ENCODE measurements at places on chromosomes 12 and 14.

DNA sequence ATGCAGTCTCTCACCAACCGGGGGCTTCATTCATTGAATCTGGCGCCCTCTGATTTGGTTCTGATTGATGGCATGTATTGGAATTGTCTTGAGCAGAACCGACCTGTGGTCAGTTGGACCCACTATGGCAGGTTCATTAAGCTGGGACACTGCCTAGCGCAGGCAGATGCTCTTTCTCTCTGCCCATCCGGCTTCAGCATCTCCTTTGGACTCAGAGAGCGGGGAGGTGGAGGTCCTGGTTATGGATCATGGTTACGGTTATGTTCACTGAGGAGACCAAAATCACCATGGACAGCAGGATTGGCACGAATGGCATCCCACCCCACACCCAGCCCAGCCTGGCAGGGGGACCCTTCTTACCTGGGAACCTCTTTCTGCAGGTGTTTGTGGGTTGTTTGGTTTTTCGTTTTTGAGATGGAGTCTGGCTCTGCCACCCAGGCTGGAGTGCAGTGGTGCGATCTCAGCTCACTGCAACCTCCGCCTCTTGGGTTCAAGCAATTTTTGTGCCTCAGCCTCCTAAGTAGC is 16.4 kb upstream of the BCL7A start:
- DNase-seq = no peak

DNA sequence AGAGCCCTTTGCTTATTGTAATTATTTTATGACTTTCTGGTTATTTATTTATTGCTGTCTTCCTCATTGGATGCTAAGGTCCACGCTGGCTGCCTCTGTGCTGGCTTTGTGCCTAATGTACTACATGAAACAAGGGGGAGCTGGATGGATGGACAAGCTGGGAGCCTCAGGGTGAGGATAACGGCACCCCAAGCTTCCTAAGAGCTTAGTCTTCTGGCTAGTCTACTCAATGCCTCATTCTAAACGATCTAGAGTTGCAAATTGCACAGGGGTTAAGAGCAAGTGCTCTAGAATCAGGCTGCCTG is 172.0 kb downstream of the CHST11 start:
- DNase-seq = no peak

- no peak for DNase-seq
Measured at GRCh38 chr14:87615047-87615446, 377.9 kb downstream of the GALC start.

- no peak for DNase-seq
Measured at GRCh38 chr12:90167518-90168208, 459.0 kb upstream of the ATP2B1 start.

GRCh38 chr14:24273422-24273998 is 2.1 kb upstream of the RABGGTA start:
- DNase-seq = no peak

DNA sequence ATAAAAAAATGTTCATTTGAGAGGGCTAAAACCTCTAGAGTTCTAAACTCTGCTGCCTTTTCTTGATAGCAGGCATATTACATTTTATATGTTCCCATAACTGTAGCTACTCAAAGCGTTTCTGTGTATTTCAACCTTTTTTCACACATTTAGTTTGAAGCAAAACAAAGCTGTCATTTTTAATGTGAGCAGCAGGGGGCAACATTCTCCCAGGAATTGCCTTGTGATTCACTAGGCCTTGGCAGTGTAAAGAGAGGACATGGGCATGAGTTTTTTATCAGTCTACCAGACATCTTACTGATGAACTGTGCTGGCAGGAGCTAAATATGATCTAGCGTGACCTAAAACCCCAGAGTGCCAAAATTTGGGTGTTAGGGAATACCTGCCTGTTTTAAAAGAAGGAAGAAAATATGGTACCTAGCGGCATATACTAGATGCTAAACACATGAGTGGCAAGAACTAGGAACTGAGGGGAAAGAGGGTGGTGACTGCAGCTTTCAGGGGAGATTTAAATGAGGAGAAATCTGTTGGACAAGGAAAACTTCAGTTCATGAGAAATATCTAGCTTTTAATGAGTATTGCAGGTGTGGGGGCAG is 65.3 kb downstream of the IFT43 start:
- peak; percentile 79 for DNase-seq

- DNase-seq = no peak
Measured at GRCh38 chr12:4292341-4293073, 18.9 kb downstream of the CCND2 start.

GRCh38 chr12:56202838-56203237 is 13.6 kb upstream of the SMARCC2 start:
- DNase-seq = no peak

GRCh38 chr14:79175671-79176070 is 1005.5 kb downstream of the NRXN3 start:
- DNase-seq = peak; percentile 4

DNA sequence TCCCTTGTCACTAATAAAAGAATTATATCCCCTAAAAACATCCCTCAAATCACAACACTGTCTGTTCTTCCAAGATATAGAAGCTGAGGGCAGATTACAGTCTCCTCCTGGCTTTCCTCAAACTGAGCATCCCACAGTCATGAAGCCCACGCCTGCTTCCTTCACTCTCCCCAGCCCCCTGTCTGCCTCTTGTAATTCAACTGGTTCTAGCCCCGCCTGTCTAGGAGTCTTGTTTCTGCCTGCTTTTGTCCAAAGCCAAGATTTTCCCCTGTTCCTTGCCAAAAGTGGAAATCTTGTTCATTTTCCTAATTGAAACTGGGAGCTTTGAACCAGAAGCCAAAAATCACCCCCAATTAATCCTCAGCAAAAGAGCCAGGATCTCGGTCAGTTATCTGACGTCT is 35.9 kb upstream of the PWP1 start:
- peak; percentile 59 for DNase-seq

GRCh38 chr12:75533239-75533638 is 21.8 kb upstream of the KRR1 start:
- no peak for DNase-seq

DNA sequence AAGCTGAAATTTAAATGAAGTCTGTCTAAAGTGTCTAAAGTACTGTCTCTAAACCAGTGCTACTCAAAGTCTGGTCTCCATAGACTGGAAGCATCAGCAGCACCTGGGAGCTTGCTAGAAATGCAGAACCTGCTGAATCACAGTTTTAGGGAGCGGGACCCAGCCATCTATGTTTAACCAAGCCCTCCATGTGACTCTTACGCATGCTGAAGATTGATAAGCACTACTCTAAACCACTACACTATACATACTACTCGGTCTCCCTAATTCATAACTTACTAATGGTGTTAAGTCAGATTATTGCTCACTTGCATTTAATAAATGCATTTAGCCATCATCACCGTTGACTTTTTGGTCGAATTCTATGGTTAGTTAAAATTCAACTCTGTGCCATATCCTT is 88.8 kb downstream of the SLC25A21 start:
- no peak for DNase-seq

DNA sequence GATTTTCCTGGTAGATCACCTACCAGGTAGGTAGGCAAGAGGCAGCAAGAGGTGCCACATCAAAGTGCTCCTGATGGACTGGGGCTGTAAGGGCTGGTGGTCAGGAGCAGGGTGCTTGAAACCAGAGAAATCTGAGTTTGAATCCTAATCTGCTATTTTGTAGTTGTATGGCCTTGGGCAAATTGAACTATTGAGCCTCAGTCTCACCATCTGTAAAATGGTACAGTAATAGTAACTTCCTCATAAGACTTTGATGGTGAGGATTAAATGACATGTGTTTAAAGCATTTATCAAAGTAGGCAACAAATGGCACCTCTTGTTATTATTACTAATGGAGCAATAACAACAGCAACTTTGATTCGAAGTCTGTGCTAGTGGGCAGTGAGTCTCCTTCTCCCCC is 32.0 kb downstream of the JDP2 start:
- DNase-seq = no peak

DNA sequence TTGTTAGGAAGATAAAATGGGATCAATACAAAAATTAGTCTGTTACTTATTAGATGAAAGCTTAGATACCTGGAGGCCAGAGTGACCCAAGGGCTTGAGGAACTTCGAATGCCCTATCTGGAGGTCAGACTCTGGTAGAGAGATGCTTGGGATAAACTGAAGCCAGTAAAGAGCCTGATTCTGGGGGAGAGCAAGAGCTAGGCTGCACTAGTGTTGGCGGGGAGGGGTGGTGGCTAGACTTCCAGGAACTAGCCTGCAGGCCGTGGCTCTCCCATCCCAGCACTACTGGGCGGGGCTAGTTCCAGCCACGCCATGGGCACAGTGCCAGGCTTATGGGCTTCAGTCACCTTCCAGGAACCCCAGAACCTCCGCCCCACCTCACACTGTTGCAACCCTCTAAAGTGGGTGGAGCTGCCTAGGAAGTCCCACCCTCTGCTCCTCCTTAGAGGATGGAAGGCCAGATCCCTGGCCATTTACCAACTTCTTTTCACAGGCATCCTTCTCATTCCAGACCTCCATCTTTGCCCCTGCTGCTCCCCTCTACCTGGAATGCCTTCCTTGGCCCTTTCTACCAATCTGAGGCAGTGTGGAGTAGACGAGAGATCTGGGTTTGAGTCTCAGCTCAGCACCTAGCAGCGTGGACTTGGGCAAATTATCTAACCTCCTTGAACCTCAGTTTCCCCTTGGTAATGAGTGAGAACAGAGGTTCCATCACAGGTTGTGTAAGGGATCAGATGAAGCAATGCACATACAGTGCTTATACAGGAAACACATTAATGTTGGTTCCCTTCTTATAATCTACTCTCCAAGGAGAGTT is 6.3 kb upstream of the NFE2 start:
- DNase-seq = peak; percentile 79

DNA sequence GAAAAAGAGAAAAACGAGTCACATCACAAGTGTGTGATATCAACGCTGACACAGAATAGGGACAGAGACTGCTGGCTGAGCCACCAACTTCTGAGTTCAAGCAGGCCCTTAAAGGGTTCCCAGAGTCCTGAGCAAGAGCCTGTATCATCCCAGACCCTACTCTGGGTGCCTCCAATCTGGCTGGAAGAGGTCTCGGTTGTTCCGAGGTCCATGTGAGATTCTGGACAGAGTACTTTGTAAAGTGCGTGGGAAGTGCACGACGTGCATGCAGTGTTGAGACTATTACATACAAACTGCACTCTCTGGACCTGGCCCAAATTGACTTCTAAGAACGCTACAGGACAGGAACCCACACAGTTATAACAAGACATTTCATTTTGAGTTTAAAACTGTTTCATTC is 40.6 kb downstream of the MOK start:
- DNase-seq = no peak

DNA sequence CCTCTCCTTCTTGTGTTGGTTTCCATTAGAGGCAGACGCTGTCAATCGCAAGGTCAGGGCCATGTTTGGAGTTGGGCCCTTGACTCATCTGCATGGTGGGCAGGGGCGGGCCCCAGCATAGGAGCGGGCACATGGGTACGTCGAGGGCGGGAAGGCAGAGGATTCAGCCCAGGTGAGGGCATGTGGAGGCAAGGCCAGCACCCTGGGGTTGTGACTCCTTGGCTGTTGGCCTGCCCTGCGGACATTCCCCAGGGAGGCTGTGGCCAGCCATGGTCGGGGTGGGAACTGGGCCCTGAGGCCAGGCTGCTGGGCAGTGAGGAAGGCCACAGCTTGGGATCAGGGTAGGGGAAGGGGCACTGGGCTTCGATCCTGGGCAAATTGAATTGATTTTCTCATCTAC is 10.3 kb downstream of the RPS6KL1 start:
- DNase-seq = no peak

GRCh38 chr12:104478396-104479122 is 21.8 kb downstream of the CHST11 start:
- no peak for DNase-seq

GRCh38 chr12:53232646-53233461 is 845 bp upstream of the RARG start:
- peak; percentile 72 for DNase-seq

DNA sequence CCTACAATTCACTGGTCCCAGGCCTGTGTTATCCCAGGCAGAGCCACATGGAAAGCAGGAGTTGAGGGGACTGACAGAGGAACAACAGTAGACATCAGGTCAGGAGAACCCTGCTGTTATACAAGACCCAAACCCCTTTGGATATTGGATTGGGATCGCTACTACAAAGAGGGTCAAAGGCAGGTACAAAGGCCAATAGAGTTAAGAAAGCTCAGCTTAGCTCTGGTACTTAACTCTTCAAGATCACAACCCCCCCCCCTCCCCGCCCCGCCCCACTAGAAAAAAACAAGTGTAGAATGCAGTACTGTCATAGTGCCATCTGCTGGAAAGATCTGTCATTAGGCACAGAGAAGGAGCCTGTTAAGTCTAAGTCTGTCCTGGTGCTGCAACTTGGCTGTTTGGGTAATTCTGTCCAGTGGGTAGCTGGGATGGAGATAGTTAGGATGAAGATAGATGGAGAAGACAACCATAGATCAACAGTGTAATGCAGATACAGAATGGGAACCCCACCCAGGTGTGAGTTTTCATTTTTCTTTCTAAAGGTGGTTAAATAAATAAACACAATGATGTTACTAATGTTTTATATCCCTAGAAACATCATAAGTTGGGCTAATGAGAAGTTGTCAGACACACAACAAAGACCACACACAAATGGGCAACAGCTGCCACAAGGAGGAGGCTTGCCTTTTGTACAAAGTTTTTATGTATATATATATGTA is 17.2 kb downstream of the REM2 start:
- peak; percentile 83 for DNase-seq

DNA sequence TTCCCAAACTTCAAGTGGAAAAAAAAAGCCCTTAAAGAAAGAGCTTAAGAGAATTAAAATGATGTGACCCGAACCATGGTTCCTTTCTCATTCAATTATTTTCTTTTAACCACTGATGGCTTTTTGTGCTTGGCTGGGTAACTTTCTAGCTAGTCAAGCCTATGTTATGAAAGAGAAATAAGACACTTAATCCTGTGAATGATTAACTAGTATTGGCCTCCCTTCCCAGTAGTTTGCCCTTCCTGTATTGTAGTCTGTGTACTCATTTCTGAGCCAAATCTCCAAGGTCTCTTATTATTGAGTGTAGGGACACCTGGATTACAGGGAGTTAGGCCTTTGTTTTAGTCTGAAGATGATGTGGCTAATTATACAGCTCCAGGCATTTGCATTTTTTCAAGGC is 353.0 kb downstream of the RAD51B start:
- DNase-seq = peak; percentile 63

- no peak for DNase-seq
Measured at GRCh38 chr12:95517246-95517645, 34.0 kb downstream of the USP44 start.

DNA sequence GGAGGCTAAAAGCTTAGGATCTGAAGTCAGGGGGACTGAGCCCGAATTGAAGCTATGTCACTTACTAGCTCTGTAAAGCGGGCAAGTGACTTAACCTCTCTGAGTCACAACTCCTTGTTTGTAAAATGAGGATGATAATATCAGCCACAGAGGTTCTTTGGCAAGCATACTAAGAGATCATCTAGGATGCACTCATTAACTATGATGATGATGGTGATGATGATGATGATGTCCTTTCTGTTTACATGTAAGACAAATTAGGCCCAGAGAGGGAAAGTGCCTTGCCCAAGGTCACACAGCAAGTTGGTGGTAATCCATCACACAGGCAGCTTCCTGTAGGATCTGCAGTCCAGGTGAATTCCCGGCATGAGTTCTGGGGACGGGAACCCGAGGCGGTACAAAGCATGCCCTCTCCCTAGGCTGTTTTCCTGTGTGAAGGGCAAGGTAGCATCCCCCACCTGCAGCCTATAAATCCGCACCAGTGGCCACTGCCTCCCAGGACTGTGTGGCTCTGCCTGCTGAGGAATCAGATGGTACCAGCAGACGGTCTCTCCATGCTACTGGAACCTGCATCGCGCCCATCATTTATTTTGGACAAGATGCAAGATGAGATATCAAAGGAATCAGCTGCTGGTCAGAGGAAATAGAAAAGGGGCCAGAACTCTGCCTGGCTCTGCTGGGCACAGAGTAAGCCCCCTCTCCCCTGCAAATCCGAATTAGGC is 55.2 kb downstream of the MAP1LC3B2 start:
- DNase-seq = no peak
